ENCODE measurements at places on chromosomes 13 and 19.

GRCh38 chr13:57704031-57704430 is 72.5 kb downstream of the PCDH17 start:
- DNase-seq, result no peak

DNA sequence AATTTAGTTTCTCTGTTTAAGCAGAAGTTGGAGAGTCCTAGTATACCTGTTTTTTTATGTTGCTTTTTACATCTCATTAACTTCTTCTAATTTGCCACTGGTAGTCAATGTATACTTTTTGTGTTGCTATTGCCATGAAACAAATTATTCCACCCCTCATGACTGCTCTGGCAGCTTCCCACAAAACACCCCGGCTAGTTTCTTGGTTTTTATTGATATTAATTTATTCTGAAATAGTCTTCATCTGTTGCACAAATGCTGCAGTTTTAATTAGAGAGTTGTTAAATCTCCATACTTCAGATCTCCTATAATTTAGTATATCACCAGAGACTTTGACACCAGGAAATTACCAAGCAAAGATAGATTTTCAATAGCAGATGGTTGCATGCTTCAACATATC is 1159.3 kb upstream of the PRR20A start:
- no peak for DNase-seq

DNA sequence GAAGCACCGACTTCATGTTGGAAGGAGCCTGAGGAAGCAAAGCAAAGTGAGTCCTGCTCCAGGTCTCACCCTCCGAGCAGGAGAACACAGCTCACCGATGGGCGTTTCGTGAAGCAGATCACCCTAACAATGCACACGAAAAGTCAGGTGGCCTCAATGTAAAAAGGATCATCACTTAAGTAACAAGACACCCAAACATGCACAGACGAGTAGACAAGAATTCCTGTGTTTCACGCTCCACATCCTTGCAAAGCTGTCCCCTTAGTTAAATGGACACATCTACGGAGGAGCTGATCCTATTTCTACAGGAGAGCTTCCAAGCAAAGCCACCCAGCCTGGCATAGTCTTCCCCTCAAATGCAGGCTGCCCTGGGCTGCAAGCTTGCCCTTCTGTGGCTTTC is 66.2 kb downstream of the SLC15A1 start:
- DNase-seq, result no peak

DNA sequence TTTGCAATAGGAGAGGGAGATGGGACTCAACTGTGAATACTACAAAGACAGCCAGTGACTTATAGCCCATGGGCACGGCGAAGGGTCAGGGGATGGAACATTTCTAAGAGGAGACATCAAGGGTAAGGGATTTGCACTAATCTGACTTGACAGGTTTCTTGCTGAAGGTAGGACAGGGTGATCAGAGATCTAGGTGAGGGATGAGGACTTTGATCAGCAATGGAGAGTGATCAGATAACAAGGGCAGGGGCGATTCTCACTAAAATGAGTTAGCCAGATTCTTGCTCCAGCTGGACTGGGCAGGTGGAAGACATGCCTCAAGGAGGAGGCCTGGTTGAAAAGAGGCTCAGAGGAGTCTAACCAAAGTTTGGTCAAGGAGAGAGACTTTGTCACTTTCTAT is 209.2 kb downstream of the SLC7A1 start:
- DNase-seq, result no peak

GRCh38 chr19:43124360-43124759 is 41.9 kb upstream of the PSG2 start:
- DNase-seq, result no peak

GRCh38 chr19:1981253-1981652 is 34.3 kb downstream of the BTBD2 start:
- no peak for DNase-seq

DNA sequence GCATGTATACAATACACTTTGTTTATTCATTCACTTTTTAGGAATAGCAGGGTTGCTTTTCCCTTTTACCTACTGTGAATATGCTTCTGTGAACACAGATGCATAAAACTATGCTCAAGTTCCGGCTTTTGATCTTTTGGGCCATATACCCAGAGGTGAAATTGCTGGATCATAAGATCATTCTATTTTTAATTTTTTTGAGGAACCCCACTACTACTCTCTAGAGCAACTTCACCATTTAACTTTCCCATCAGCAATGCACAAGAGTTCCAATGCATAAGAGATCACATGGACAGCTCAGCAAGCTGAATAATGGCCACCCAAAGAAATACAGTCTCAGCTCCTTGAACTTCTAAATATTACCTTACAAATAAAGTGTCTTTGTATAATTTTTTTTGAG is 17.0 kb upstream of the SIGLEC10 start:
- no peak for DNase-seq

DNA sequence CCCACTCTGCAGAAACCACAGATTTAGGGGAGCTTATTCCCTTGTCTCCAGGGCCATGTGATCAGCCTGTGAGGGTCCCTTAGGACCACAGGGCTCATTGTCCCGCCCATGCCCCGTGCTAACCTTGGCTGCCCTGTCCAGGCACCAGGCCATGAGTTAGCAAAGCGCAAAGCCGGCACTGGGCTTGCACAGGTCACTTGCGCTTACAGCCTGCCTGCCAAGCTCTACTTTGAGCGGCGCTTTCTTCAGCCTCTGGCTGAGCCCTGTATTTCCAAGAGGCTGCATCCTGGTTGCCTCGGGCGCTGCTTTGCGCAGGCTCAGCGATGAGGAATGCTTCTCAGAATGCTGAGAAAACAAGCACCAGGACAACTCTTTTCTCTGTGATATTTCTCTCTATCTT is 188.0 kb downstream of the TDRD3 start:
- DNase-seq, result no peak

- DNase-seq, result no peak
Measured at GRCh38 chr13:70107498-70108281, at the start of gene ATXN8OS. ATXN8OS (plus strand) TSS chr13:70107826.

DNA sequence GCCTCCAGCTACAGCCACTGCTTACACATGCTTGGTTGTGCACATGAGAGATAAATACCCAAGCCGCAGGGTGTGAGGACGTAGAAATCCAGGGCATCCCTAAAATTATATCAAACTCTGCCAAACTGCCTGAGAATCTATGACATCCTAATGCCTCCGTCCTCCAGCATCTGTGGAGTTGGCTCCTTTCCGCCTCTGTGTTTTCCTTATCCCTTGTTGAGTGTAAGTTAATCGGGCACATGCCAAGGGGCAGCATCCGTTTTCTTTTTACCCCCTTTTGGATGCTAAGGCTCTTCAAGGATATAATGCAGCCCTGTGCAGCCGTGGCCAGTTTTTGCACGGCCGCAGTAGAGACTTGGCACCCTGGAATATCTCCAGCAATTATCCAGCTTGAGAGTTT is 66.5 kb downstream of the COL4A2 start:
- no peak for DNase-seq

- DNase-seq, result peak; percentile 35
Measured at GRCh38 chr19:996051-996838, 4.0 kb upstream of the GRIN3B start.

GRCh38 chr13:51912091-51912490 is 50.3 kb downstream of the CCDC70 start:
- no peak for DNase-seq

GRCh38 chr19:44588771-44589112 is 24.6 kb upstream of the IGSF23 start:
- no peak for DNase-seq

- DNase-seq, result no peak
Measured at GRCh38 chr19:8261881-8262280, 46.3 kb downstream of the CD320 start.

DNA sequence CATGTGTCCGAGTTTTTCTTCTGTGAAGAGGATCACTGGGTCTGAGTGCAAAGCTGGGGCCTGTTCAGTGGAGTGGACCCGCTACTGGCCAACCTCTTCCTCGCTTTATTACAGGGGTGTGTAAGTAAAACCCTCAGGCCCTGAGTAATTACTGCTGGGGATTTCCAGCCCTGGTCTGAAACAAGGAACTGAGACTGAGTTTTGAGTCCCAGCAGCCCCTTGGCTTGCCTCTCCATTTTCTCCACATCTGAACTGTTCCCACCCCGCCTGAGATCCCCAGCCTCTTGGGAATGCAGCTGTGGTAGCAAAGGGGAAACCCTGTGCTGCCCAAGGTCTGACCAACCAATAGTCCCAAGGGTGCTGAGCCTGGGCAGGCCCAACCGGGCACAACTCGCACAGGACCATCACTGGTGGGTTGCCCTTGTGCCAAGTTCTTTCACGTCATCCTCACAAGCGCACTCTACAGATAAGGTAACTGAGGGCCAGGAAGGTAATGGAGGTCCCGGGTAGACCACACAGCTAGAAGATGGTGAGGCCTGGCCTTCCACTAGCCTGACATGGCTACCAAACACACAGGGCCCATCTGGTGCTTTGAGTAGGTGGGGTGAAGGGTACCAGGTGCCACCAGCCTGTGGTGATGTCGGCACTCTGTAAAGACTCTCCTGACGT is 13.7 kb upstream of the SLC35E1 start:
- no peak for DNase-seq

- peak; percentile 80 for DNase-seq
Measured at GRCh38 chr13:101474419-101474957, 22.0 kb downstream of the ITGBL1 start.

GRCh38 chr19:29381353-29382203 is 144.2 kb upstream of the VSTM2B start:
- DNase-seq, result no peak

DNA sequence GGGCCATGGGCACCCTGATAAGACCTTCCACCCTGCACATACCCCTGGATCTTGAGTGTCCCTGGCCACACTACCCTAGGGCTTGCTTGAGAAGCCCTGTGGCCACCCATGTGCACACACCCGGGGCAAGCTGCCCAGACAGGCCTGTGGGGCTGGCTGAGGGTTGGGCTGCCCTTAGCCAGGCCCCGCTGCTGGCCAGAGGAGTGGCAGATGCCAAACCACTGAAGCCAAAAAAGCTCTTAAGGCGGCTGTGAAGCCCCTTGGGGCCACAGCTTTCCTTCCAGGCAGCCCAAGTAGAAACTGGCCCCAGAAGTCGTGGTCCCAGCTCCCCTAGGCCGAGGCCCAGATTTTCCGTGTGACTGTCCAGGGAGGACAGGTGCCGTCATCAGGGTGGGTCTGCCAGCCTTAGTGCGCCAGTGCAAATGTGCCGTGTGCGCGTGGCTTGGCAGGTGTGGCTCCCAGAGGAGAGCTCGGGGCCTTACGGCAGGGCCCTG is 14.8 kb downstream of the CEBPG start:
- no peak for DNase-seq

- DNase-seq, result no peak
Measured at GRCh38 chr13:57946361-57946760, 314.8 kb downstream of the PCDH17 start.

DNA sequence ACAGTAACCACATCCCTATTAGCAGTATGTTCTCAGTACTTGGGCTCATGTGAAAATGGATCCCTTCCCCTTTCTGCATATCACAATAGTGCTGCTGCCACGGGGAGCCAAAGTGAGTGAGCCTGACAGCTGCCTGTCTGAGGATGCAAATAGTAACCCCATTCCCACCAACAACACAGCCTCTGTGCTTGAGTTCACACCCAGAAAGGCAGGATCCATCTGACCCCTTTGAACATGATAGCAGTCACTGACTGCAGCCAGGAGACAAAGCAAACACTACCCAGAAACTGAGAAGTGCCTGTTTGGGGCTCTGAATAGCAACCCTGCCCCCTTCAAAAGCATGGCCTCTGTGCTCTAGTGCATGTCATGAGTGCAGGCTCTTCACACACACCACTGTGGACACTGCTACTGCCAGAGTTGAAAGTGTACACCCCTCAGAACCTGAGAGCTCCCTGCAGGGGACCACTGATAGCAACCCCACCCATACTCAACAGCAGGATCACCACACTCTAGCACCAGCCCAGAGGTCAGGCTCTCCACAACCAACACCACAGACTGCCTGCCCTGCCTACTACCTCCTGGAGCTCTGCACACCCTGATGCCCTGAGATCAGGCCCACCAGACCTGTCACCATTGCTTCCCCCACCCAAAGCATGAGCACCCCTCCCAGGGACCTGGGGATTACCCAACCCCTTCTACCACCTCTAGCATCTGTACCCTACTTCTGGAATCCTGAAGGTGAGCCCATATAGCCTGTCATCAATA is 1563.5 kb upstream of the PRR20A start:
- no peak for DNase-seq

GRCh38 chr13:20353973-20354372 is 121.9 kb upstream of the GJB6 start:
- DNase-seq, result no peak

- DNase-seq, result no peak
Measured at GRCh38 chr13:49802426-49802825, 9.9 kb upstream of the KPNA3 start.

- DNase-seq, result no peak
Measured at GRCh38 chr19:18701250-18701608, 17.7 kb downstream of the CRTC1 start.

- peak; percentile 36 for DNase-seq
Measured at GRCh38 chr13:52454459-52454819, 839 bp upstream of the CKAP2 start.

DNA sequence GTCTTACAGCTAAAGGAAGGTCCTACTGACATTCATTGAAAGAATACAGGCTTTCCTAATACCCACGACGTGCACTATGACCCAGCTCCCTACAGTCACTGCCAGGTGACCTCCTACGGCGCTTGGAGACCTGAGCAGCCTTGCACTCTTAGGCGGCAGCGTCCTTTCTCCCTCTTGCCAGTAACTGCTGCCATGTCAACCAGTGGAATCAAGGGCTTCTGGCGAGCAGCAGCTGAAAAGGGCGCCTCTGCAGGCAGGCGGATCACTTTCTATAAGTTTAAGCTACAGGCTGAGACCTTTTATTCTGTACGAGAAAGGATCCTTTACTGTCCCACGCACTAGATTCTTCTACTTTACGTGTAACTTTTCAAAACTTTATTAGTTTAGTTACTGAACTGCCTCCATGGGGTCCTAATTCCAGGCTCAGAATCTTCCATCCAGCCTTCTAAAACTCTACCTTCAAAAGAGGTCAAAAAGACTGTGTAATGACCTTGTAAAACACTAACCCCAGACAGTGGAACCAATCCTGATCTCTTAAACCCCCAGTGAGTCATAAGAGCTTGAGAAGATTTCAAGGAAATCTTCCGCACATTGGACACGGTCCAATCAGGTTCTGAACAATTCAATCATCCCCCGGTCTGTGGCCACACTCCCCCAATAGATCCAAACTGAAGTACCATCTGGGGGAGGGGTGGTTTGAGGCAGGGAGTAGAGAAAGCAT is 1.9 kb downstream of the KCTD12 start:
- peak; percentile 79 for DNase-seq

DNA sequence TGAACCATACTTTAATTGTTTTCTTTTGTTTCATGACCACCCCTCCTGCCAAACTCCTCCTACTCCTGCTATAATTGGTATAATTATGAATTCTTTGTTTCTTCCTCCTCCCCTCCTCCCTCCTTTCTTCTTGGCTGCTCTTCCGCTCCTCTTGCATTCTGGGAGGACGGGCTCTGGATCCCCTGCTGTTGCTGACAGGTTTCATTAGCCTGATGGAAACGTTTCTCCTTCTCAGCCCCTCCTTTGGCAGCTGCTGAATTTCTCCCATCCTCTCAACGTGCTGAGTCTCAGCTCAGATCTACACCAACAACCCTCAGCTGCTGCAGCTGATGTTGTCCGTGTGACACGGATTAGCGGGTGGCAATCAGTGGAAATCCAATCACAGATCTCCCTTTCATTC is 97.1 kb upstream of the UBAC2 start:
- DNase-seq, result no peak

- DNase-seq, result no peak
Measured at GRCh38 chr19:42538841-42539709, 10.8 kb upstream of the CEACAM1 start.

- DNase-seq, result no peak
Measured at GRCh38 chr13:98954313-98954712, 23.6 kb downstream of the DOCK9 start.

GRCh38 chr13:44013758-44014291 is 134.1 kb downstream of the LACC1 start:
- peak; percentile 88 for DNase-seq

- DNase-seq, result no peak
Measured at GRCh38 chr13:111131611-111132010, 16.5 kb downstream of the ARHGEF7 start.
